Activated CD8-positive, alpha-beta memory T cell treated with anti-CD3 and anti-CD28 coated beads, Interleukin-2, amount 10 ng/mL, durations not matched to agents 7 days and 5 days (primary cell): ENCODE measurements at places on chromosomes 6 and 20. TPM values are rescaled to one million over a fixed set of nuclear protein-coding genes. Genes with fewer than 3 reads are reported as not detected.

DNA sequence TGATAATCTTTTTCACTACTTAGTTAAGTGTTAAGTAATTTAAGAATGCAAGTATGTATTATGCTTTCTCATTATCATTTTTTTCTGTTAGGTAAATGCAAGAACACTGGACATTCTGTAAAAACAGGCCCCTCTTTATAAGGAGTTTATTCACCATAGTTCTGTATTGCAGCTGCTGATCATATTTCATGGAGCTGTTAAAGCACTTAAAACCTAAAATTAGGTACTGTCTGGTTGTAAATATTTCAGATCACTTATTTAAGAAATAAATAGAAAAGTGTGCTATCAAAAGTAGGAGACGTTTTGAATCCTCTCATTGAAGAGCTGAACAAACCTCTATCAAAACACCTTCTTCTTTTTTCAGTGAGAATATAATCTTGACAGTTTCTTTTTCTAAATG is 3.9 kb downstream of the EYA4 start:
- DNase-seq = no peak

DNA sequence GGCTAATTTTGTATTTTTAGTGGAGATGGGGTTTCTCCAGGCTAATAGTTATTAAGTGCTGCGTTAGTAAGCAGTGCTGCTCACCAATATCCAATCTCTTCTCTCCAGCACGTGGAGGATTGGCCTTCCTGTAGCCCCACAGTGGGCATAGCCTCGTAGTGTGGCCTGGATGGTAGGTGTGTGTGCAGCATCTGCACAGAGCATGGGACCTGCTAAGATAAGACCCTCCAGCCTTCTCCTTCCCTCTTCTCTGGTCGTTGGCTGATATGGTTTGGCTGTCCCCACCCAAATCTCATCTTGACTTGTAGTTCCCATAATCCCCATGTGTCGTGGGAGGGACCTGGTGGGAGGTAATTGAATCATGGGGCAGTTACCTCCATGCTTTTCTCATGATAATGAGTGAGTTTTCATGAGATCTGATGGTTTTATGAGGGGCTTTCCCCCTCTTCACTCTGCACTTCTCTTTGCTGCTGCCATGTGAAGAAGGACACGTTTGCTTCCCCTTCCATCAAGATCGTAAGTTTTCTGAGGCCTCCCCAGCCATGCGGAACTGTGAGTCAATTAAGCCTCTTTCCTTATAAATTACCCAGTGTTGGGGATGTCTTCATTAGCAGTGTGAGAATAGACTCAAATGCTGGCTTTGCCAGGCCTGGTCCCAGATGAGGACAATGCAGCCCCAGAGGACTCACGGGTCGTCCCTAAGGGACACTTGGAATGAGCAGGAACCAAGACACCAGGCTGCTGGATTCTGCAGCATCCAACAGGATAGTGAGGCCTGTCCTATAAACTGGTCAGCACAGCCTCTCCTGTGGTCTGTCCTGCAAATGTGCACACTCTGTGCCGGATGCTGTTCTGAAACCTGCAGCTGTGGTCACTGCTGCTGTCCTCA is 63.4 kb upstream of the AFDN start:
- DNase-seq = no peak

- DNase-seq = no peak
These were observed 23.6 kb downstream of the SLC35D3 start for GRCh38 chr6:136945711-136946121.

DNA sequence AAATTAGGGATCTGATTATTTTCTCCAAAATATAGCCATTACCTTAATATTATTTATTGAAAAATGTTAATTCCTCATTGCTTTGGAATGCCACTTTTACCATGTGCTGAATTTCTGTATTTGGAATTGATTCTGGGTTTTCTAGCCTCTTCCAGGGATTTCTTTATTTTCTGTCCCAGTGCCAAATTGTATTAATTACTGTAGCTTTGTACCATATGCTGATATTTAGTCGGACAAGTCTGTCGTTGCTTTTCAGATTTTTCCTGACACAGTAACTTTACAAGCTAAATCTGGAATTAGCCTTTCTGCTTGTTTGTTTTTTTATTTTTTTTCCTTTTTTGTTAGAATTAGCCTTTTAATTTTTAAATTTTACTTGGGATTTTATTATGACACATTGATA is 10.9 kb upstream of the TMEM14B start:
- no peak for DNase-seq

DNA sequence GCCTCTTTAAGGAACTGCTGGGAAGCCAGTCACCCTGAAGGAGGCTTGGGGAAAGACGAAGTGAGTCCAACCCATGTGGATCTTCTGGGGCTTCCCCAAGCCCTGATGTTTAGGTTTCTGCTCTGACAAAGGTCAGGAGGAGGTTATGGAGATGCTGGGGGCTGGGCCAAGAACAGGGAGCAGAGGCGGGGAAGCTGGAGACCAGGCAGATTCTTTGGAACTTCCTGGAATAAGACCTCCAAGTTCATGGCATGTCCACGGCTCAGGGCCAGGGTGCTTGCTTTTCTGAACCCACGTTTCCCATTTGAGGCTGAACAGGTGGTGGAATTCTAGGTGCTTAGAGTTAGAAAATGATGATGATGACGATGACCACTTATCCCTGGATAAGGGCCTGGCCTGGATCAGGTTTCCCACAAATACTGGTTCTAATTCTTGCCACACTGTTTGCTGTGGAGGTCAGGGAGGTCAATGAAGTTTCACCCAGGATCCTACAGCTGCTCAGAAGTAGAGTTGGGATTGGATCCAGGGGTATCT is 30.0 kb upstream of the TGM2 start:
- no peak for DNase-seq

GRCh38 chr20:3563133-3563532 is 92.3 kb downstream of the ATRN start:
- no peak for DNase-seq

GRCh38 chr6:52491203-52492069 is 71.3 kb downstream of the EFHC1 start:
- no peak for DNase-seq

DNA sequence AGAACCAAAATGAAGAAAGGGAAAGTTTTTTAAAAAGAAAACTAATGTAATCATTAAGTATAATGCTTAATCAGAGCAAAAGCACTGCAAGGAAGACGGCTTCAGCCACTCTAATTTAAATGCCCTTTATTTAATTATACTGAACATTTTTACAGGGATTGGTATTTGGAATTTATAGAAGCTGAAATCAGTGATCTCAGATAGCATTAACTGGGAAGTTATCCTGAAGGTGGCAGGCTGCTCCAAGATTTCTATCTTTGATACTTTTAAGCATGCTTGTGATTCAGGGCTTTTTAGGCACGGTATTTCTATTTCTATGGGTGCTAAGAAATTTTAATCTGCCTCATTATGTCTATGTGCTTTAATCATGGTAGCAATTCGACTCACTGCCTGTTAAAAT is 1.3 kb upstream of the NDUFAF4 start:
- DNase-seq = no peak

GRCh38 chr20:37020636-37021035 is 69.1 kb upstream of the SAMHD1 start:
- no peak for DNase-seq

- no peak for DNase-seq
These were observed 7.6 kb downstream of the LEMD2 start for GRCh38 chr6:33781131-33781975.

- no peak for DNase-seq
These were observed 233.9 kb upstream of the SYNDIG1 start for GRCh38 chr20:24235296-24236175.

DNA sequence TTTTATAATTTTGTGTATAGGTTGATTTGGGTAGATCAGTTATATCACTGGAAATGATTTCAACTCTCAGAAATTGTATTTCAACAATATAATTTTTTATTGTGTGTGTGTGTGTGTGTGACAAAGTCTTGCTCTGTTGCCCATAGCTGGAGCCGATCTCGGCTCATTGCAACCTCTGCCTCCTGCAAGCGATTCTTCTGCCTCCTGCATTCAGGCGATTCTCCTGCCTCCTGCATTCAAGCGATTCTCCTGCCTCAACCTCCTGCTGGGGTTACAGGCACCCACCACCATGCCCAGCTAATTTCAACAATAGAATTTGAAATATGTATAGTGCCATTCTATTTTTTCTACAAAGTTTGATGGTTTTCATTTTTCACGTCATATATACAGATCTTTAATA is 24.1 kb downstream of the AFDN start:
- no peak for DNase-seq

- no peak for DNase-seq
These were observed 5.4 kb upstream of the MAPK13 start for GRCh38 chr6:36124881-36125280.

GRCh38 chr6:112946051-112946450 is 598.9 kb downstream of the RFPL4B start:
- no peak for DNase-seq

DNA sequence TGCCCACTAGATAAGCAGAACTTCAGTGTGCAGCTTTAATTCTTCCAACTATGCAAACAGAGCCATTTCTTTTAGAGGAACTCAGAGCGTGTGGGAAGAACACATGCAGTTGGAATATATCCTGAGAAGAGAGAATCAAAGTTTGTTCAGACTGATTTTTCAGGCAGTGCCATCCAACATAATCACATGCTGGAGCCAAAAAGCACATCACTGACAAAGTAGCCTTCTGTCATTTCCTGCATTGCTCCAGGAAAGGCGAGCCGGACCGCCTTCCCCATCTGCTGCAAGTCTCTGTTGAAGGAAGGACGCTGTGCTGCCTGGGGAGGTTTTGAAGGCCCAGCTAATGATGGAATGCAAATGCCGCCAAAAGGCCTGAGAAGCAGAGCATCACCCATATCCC is 98.4 kb downstream of the DOK5 start:
- DNase-seq = no peak

GRCh38 chr6:20534295-20535262 is at the start of gene CDKAL1:
Gene CDKAL1 (plus strand): TSS chr6:20534457. CDS start chr6:20546351, 11,894 bp downstream.
- peak; percentile 96 for DNase-seq

GRCh38 chr6:44960898-44961297 is 367.2 kb upstream of the RUNX2 start:
- no peak for DNase-seq

- DNase-seq = no peak
These were observed 33.8 kb upstream of the LRRC1 start for GRCh38 chr6:53761036-53761435.

DNA sequence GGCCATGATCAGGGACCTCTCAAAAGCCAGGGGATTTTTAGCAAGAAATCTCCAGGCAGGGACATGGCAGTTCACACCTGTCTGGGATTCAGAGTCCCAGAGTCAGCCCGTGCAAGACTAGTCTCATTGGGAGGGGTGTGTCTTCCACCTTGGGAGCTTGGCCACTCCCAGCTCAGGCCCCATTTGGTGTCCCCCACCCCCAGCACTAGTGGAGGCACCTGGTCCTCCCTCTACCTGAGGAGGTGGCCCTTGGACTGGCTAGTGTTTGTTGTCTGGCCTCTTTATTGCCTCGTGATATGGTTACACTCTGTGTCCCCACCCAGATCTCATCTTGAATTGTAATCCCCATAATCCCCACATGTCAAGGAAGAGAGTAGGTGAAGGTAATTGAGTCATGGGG is 140.8 kb upstream of the PHACTR3 start:
- no peak for DNase-seq

DNA sequence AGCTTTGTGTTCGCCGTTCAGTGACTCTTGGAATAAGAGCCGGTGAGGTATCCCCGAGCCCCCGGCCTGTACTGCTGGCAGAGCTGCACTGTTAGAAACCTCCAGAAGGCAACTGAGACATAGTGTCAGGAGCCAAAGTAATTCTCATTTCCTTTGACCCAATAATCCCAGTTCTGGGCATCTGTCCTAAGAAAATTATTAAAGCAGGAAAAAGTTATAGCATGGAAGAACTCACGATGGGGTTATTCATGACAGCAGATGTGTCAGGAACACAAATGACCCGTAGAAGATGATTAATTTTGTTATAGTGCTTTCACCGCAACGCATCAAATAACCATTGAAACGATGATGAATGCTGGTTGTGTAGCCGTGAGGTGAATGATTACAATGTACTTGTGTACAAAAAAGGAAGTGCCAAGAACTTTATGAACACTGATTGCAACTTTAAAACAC is 20.3 kb downstream of the CYP21A2 start:
- no peak for DNase-seq

DNA sequence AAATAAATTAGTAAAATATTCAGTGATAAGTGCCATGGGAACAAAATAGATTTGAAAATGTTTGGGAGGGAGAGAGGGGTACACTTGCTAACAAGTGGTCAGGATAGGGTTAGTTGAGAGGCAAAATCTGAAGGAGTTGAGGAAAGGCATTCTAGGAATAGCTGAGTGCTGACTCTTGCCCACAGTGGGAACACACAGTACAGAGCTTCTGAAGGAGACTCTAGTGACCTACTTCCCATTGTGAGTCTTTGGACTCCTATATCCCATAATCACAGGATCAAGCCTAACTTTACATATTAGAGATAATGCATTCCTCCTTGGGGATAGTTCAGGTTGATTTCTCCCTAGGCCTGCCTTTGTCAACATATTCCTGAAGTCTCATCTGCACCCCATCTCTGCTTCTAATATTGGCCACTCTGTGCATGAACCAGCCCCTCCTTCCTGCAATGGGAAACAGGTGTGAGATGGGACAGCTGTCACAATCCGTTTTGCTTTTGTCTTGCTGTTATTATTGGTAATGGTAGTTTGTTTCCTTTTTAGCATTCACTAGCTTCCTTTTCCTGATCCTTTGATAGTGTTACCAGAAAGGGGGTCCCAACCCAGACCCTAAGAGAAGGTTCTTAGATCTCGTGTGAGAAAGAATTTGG is 2.6 kb upstream of the TRIM38 start:
- DNase-seq = no peak

DNA sequence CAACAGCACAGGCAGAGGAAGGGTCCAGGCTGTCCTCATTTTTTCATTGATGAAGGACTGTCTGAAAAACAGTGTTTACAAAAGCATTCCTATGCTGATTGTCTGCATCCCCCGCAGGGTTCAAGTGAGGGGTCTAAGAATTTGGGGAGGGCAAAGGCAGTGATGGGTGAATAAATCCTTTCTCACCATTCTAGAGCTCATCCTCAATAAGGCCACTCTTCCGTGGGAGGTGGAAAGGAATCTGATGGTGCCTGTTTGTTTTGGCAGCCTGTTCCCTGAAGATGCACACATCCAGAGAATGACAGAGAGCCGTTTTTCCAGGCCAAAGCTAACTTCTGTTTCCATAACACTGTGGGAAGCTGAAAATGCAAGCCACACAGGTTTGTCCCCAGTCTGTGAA is 164.5 kb downstream of the MOXD1 start:
- DNase-seq = no peak

The ASIP gene
- not detected for total RNA-seq

The MAPK13 gene
- total RNA-seq = 33.9 TPM

The PLN gene
- not detected for total RNA-seq

The PTPRK gene
- 7.8 TPM for total RNA-seq

The RPP40 gene
- 4.6 TPM for total RNA-seq

The TFAP2B gene
- not detected for total RNA-seq

The SPATS1 gene
- total RNA-seq = not detected

The CLDN20 gene
- not detected for total RNA-seq

The TBC1D22B gene
- 17.3 TPM for total RNA-seq
